ENCODE measurements at places on chromosomes 3 and 15. TPM values are rescaled to one million over a fixed set of nuclear protein-coding genes. Genes with fewer than 3 reads are reported as not detected.

The CHCHD6 gene
- 9.0 TPM for polyA plus RNA-seq

The FOXB1 gene
- polyA plus RNA-seq = not detected

The TBC1D2B gene
- polyA plus RNA-seq = 37.3 TPM

The SH2D7 gene
- 0.12 TPM for polyA plus RNA-seq

The VPS18 gene
- 10.3 TPM for polyA plus RNA-seq

- DNase-seq = no peak
These were observed 44.1 kb upstream of the ICE2 start for GRCh38 chr15:60523056-60523455.

DNA sequence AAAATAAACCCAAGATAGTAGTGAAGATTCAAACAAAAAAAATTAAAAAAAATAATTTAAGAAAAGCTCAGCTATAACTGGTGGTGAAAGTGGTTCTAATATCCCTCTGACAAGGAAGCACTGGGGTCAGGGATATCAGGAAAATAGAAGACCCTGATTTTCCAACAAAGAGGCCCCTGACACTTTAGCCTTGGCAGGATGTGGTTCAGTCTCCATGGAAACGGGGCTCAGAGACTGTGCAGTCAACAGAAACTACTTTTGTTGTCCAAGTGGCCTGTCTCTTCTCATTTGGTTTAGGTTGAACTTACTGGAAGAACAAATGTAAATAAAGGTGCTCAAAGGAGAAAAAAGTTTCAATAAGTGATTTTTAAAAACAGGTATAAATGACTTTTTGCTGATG lies 27.2 kb downstream of the INTS14 start:
- peak; percentile 30 for DNase-seq

GRCh38 chr15:86754846-86755245 lies 675.2 kb downstream of the AGBL1 start:
- no peak for DNase-seq

GRCh38 chr3:141529256-141529655 lies 42.4 kb downstream of the RASA2 start:
- DNase-seq = no peak

DNA sequence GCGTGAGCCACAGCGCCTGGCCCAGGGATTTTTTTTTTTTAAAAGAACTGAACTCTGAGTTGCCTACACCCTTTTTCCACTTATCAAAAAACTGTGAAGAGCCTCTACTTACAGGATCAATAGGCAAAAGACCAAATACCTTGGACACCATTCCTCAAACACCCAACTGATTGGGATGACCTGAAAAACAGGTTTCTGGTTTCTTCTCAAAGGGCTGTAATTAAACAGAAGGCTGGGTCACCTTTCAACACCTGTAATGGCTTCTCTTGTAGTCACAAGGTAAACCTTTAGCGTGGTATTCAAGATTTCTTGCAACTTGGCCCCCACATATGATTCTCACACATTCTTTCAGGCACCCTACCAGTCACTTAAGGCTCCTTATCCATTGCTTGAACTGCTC lies 38.4 kb upstream of the PLXND1 start:
- DNase-seq = no peak

DNA sequence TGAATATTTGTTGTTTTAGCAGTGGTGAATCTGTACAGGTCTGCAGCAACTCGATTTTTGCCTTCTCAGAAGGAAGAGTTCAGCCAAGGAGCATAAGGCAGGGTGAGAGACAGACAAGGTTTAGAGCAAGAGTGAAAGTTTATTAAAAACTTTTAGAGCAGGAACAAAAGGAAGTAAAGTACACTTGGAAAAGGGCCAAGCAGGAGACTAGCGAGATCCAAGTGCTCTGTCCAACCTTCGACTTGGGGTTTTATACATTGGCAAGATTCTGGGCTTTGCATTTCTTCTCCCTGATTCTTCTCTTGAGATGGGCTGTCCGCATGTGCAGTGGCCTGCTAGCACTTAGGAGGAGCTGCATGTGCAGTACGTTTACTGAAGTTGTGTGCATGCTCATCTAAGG lies 46.7 kb upstream of the AADACL2 start:
- peak; percentile 82 for DNase-seq

GRCh38 chr3:66762916-66763693 lies 235.0 kb upstream of the KBTBD8 start:
- DNase-seq = peak; percentile 75

DNA sequence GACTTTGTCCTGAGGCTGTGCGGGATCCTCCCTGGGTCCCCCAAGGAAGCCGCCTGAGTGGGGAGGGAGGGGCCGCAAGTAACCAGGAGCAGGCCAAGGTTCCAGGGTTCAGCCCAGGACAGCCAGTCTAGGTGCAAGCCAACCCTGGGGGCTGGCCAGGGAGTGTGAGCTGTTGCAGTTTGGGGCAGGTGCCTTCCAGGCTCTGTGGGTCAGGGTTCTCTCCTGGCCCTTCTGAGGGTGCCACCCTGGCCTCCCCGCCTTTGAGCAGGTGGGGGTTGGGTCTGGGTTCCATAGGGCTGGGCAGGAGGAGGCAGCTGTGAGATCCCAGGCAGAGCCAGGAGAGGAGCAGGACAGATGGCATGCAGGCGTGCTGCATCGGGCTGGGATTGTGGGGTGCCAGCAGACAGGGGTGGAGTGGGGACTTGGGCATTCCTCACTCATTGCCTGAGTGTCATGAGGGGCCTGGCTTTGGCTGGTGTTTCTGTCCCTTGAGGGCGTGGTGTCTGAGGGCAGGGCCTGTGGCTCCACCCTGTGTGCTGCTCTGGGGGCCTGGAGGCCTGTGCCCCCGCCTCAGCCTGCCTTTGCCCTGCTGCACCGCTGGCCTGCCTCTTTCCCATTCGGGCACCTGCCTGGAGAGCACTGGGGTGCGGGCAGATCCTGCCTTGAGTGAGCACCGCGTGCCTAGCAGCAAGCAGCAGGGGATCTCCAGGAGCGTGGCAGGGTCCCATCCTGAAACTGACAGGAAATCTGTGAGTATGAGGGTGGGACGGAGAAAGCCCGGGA lies 18.4 kb downstream of the KLF13 start:
- DNase-seq = no peak

DNA sequence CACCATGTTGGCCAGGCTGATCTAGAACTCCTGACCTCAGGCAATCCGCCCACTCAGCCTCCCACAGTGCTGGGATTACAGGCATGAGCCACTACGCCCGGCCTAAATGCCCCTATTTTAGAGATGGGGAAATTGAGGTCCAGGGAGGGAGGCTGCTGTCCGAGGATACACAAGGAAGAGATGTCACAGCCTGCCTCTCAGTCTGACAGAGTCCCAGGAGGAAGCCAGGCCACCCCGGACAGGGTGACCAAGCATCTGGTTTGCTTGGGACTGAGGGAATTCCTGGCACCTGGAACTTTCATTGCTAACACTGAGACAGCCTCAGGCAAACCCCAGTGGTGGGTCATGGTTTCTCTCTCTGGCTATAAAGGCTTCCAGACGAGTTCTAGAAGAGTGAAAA lies 30.6 kb upstream of the ADAMTS7 start:
- no peak for DNase-seq

DNA sequence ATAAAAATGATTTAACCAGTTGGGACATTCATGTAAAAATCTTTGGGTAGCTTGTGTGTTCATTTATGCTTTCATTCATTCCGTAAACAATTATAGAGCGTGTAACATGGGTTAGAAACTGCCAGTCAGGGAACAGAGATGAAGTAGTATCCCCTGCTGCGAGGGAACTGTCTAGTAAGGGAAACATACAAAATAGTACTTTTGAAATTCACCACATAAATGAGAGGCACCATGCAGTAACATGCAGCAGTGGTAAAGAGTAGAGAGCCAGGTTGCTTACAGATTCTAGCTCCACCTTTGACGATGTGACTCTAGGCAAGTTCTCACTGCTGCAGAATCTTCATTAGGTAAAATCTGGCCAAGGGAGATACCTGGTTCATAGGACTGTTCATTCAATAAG lies 938 bp downstream of the DZIP3 start:
- DNase-seq = no peak

GRCh38 chr3:172447611-172448579 lies at the start of gene GHSR:
Gene GHSR, minus strand, starts transcription at chr3:172448456. Its CDS starts 43 bp downstream, at chr3:172448413.
- DNase-seq = no peak

DNA sequence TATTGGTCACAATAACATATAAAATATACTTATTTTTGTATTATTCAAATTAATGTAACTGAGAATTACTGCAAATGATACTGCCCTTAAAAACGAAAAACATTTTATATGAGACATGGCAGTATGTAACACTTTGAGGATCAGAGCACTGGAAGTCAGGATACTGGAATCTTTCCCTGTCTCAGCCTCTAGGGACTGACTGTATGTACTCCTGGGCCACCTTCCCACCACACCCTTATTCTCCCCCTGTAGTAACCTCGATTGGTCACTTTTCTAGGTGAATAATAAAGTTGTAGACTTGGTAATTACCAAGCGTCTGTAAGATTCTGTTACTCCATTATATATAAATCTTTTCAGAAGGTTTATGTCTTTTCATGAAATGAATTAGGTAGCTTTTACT lies 43.0 kb downstream of the LRRC49 start:
- no peak for DNase-seq

All from muscle of back (tissue), 13 donors.